ENCODE measurements at places on chromosomes 1 and 21. TPM values are rescaled to one million over a fixed set of nuclear protein-coding genes. Genes with fewer than 3 reads are reported as not detected.

GRCh38 chr1:235931171-235931738 lies 64.5 kb upstream of the LYST start:
- no peak overlapping the region for H3K27ac ChIP-seq
- no peaks in the 10 kb centered on the region for H3K27me3 ChIP-seq
- no peak overlapping the region for H3K4me3 ChIP-seq

C1orf185 gene
- total RNA-seq = not detected

GRCh38 chr1:87208931-87209330 lies 119.7 kb upstream of the LMO4 start:
- no peaks in the 10 kb centered on the region for H3K27me3 ChIP-seq
- H3K4me3 ChIP-seq = no peak overlapping the region
- no peak for DNase-seq
- no peaks in the 10 kb centered on the region for H3K36me3 ChIP-seq

- H3K27me3 ChIP-seq = peaks cover 3% of the 10 kb centered on the region
- DNase-seq = no peak
- H3K27ac ChIP-seq = no peak overlapping the region
These were observed 27.7 kb upstream of the SLC5A9 start for GRCh38 chr1:48194801-48195200.

DNA sequence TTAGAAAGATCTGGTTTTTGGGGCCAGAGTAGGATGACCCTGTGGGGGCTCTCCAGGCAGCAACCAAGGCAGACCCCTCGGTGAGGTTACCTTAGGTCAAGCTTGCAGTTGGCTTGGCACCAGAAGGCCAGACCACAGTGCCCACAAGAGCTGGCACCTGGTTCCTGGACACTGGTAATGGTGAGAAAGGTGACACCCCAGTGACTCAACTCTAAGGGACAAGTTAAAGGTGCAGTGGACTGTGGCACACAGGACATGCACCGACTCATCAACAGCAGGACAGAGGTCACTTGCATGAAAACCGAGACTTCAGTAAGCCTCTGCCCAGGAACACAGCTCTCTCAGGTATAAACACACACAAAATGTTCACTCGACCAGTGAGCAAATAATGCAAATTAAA lies 6.7 kb downstream of the LRRC38 start:
- H3K4me3 ChIP-seq = no peak overlapping the region
- no peak overlapping the region for H3K27ac ChIP-seq
- no peaks in the 10 kb centered on the region for H3K4me1 ChIP-seq
- H3K27me3 ChIP-seq = peaks cover 49% of the 10 kb centered on the region
- no peaks in the 10 kb centered on the region for H3K36me3 ChIP-seq

NBPF3 gene
- total RNA-seq = 0.15 TPM

DNA sequence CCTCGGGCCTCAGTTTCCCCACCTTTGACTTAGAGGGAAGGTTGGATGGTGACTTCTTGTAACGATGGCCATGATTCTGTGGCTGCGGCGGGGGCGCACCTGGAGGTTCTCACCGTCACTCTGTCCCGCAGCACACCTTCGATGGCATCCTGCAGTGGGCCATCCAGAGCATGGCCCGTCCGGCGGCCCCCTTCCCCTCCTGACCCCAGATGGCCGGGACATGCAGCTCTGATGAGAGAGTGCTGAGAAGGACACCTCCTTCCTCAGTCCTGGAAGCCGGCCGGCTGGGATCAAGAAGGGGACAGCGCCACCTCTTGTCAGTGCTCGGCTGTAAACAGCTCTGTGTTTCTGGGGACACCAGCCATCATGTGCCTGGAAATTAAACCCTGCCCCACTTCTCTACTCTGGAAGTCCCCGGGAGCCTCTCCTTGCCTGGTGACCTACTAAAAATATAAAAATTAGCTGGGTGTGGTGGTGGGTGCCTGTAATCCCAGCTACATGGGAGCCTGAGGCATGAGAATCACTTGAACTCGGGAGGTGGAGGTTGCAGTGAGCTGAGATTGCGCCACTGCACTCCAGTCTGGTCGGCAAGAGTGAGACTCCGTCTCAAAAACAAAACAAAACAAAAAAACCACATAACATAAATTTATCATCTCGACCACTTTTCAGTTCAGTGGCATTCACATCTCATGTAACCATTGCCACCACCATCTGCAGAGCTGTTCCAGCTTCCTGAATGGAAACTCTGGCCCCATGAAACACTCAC lies 2.1 kb upstream of the PFKL start:
- no peak overlapping the region for H3K4me3 ChIP-seq
- no peak overlapping the region for H3K27ac ChIP-seq
- H3K36me3 ChIP-seq = no peaks in the 10 kb centered on the region
- peaks cover 10% of the 10 kb centered on the region for H3K4me1 ChIP-seq

DNA sequence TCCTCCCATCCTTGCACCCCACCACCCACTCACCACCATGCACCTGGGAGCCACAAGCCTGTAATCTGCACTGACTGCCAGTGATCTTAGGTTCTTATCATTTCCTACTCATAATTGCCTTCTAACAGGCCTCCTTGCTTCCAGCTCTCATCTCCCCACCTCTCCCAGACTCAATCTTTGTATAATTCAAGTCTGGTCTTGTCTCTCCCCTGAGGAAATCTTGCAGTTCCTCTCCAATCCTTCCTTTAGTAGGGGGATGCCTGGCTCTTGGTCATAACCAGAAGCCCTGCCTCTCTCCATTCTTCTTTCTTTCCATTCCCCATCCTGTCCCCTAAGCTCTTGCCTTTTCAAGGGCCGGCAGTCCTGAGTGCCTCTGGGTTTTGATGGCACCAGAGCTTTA lies 27.8 kb downstream of the PIGM start:
- no peaks in the 10 kb centered on the region for H3K36me3 ChIP-seq
- DNase-seq = no peak
- H3K27ac ChIP-seq = no peak overlapping the region
